NCI-H2081 treated with DMSO at 0.1 percent for 48 hours (cell line): ENCODE measurements at places on chromosomes 16 and 17.

GRCh38 chr17:31311526-31311925 is 2.3 kb downstream of the EVI2B start:
- DNase-seq, result no peak

GRCh38 chr17:61878984-61879612 is 15.8 kb upstream of the BRIP1 start:
- DNase-seq, result no peak

- DNase-seq, result no peak
Measured at GRCh38 chr17:58436805-58437239, 19.5 kb upstream of the RNF43 start.

GRCh38 chr16:89864527-89864820 is 8.9 kb upstream of the TCF25 start:
- no peak for DNase-seq

DNA sequence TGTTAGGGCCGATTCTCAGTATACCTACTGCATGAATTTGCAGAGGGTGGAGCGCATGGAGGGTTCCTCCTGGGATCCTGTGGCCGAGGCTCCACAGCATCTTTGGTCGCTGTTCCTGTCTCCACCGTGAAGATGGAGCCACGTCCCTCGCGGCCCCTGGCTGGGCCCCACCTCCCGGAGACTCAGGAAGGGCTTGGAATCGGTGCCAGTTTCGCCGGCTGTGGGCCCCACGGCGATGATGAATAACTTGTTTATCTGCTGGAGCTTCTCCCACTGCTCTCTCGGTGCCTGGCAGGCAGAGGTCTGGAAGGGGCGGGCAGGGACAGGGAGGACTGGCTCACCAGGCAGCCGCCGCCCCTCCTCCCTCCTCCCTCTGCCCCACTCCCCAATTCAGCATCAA is 8.1 kb downstream of the SLC5A11 start:
- DNase-seq, result no peak

DNA sequence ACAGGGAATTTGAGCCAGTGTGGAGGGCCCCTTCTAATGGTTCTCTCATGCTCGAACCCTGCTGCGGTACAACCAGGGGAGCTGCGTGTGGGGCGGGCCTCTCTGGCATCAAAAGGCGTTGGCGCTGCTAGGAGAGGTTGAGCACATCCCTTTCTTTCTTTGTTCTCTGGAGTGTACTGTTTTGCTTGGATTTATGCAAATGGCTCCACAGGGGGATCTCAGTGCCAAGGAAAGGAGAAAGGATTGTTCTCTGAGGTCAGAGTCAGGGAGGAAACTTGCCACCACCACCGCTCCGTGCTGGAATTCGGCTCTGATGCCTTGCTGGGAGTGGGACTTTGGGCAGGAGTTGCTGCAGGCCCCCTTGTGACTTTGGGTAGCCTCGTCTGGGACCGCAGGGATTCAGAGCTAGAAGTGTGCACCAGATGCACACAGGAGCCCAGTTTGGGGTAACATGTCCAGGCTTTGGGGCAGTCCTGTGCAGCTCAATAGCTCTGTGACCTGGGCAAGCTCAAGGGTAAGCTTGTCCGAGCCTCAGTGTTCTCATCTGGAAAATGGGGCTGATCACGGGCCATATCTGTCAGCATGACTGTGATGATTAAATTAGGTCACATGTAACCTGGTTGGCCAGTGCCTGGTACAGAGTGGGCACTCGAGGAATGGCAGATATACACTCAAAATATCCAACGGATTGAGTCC is 353.0 kb upstream of the EEF2KMT start:
- DNase-seq, result no peak

DNA sequence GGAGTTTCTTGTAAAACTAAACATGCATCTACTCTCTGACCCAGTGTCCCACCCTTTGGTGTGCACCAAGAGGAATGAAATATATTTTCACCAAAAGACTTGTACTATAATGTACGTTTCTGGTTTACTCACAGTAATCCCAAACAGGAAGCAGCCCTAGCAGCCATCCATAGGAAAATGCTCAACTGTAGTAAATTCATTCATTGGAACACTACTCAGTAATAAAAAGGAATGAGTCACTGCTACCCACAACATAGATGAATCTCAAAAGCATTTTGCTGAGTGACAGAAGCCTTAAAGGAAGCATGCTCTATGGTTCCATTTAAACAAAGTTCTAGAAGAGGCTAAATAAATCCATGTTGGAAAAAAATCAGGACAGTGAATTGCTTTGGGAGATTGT is 37.6 kb upstream of the DHRS7B start:
- DNase-seq, result no peak

GRCh38 chr17:33451221-33451620 is 158.1 kb upstream of the ASIC2 start:
- DNase-seq, result no peak

DNA sequence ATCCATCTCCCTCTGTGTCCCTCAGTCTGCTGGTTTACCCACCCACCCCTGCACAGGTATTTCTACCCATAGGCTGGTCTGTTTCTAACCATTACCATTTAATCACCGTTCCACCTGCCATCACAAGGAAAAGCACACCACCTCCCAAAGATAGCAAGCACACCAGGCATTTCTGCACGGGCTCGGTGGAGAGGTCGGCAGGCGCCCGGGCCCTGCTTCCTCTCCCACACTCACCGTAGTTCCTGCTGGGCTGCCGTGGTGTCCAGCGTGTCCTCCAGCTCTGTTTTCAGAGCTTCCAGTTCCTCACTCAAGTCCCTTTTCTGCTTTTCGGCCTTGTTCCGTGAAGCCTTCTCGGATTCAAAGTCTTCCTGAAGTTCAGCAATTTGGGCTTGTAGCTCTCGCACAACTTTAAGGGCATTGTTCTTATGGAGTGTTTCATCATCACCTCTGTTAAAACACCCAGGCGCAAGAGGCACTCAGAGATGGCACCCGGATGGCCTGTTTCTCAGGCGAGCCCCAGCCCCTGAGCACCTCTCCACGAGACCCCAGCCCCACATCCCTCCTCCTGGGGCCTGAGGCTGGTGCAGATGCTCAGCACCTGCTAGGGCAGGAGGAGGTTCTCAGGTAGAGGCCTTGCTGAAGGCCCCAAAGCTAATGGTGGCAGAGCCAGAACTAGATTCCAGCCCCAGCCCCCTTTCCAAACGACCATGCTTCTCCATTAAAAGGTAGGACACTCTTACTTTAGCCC is 69.0 kb downstream of the NDEL1 start:
- DNase-seq, result no peak

DNA sequence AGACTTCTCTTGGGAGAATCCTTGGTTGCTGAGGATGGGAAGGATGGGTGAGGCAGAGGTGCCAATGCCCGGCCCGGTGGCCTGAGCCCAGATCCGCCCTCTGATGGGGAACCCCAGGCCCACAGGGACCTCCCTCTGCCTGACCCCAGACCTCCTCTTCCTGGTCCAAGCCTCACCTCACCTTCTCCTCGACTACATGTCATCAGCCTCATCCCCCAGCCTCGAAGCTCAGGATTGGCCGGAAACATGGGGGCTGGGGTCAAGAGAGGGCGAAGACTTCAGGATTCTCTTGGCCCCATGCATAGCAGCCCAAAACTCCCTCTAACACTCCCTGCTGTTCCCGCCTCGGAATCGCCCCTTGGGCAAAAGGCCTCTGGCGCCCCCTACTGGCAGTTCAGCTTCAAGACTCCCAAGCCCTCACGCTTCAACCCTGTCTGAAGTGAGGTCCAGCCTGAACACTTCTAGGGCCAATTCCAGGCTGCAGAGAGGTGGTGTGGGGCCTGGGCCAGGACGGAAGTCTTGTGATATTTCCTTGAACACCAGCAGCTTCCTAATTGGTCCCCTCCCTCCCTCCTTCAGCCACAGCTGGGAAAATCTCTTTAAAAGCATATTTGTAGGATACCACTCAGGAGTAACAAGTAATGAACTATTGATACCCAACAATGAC is 47.2 kb downstream of the ARHGAP27 start:
- DNase-seq, result peak; percentile 12

- no peak for DNase-seq
Measured at GRCh38 chr17:4582101-4582501, 2.2 kb upstream of the SMTNL2 start.

DNA sequence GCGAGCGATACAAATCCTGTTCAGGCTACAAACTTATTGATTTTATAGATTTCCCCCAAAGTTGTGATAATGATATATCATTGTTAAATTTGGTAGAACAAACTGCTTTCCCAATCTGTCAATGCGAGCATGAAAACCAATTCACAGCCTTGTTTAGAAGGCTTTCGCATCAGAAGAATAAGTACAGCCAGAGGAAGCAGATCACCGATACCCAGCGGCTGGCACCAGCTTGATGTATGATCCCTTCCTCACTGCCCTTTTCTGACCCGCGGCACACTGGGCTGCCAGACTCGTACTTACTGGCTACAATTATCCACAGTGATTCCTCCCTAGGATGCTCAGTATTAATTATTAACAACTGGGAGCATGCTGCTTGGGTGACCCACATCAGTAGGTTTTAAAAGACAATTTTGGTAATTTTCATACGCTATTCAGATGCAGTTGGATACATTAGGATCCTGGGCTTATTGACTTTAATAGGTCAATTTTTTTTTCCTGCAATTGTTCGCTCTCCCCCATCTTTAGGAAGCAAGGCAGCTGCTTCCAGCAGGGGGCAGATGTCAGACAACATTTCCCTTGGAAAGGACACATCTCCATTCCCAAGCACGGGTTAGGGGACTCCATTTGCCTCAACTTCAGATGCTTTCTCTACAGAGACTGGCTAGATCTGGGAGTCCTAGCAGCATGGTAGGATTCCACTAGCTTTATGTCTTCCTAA is 582.7 kb upstream of the PSMD7 start:
- DNase-seq, result no peak

GRCh38 chr16:79154086-79154485 is 446.5 kb downstream of the MAF start:
- no peak for DNase-seq

GRCh38 chr17:42673885-42674754 is 2.7 kb downstream of the PLEKHH3 start:
- DNase-seq, result no peak

DNA sequence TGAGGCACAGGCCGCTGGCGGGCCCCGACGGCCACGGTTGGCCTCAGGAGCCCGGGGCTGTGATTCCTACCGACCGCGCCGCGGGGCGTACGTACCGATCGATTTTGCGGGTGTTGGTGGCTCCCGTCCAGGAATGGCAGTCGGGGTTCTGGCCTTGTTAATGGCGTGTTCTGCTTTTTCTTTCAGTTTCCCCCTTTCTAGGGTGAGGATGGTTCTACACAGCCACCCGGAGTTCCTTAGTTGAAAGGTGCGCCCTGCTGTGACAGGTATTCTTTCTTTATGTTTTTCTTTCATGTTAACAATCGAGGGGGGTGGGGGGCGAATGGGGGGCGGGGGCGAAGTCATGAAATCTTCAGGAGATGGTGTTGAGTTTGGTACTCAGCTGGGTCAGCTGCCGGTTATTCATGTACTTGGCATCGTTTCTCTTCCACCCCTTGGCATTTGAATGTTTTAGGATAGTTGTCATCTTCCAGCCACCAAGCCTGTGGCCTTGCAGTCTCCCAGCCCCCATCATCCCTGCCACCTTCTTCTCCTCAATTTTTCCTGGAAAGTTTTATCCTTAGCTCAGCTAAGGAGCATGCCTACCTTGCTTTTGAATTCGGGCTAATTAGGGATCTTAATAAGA is 802 bp downstream of the CYLD start:
- no peak for DNase-seq

DNA sequence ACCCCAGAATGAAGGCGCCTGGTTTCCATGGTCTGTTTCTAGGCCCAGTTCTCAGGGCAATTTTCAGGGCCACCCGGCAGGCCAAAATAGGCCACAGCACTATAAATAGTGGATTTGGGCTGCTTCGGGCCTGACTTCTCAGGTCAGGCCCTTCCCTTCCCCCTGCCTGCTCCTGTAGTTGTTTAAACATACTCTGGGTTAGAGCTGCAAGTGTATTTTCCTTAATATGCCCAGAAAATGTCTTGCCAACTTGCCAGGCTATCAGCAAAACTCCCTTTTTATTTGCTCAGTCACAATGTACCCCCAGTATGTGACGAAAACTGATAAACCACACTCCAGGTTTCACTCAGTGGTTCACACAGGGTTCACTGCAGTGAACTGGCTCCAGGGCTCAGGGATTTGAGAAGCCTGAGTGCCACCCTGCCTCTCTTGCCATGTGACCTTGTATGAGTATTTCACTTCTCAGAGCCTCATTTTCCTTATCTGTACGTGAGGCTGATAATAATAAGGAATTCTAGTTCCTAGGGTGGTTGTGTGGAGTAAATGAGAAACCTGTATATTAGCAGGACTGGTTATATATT is 76.5 kb downstream of the GPRC5B start:
- DNase-seq, result no peak

DNA sequence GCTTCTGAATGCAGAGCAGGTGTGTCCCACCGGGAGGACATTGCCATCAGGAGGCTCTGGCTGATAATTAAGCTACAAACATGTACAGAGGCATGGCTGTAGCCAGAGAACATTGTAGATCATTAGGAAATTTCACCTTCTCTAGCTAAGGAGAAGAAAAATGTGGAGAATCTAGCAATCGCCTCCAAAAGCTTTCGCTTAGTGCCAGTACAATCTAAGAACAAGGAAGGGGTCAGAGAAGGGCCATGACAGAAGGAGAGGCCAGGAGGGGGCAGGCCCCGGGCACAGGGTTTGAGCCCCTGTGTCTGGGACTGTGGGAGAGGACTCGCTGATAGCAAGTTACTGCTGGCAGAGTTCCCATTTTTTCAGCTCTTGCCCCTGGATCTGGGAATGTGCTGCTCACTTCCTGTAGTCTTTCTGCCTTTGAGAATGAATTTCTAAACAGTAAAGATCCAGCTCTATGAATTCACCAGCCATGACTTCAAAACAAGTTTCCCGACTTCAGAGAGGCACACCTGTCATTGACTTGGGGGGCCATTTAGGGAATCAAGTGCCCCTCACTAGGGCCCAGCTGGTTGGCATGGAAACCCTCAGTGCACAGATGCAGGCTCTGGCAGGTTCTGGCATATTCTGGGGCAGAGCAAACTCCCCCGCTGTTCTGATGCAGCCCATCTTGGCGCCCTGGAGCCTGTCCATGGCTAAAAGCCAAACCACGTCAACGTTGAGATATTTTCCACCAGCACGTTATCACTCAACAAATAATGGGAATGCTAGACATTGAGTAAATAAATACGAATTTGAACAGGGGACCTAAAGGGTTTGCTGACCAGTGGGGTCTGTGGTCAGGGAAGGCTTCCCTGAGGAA is 59.5 kb upstream of the CACNG4 start:
- DNase-seq, result peak; percentile 77

DNA sequence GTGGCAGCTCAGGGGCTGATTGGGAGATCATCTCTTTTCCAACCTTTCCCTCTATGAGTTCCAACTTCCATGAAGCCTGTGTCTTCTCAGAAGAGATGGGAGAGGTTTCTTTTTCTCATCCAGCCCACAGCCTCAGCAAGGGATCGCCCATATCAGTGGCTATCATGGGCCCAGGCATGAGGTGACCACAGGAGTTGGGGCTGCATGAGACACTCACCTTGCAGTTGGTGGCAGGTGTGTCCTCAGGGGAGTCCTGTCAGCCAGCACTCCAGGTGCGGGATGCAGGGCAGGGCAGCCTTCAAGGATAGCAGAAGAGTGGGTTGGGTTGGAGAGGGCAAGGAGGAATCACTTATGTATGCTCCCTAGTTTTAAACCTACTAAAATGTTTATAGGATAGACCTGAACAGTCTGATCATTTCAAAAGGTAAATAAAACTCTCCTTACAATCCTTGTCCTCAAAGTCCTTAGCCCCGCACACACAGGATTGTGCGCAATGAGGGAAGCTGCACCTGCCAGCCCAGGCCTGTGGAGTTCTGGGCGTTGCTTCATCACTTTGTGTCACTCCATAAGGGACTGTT is 811.1 kb downstream of the KCNJ18 start:
- DNase-seq, result no peak

- DNase-seq, result no peak
Measured at GRCh38 chr16:19185510-19185851, 17.4 kb downstream of the SYT17 start.

- DNase-seq, result no peak
Measured at GRCh38 chr17:8046929-8047768, 8.3 kb downstream of the ALOX15B start.
